ENCODE measurements at places on chromosomes 16 and 17. TPM values are rescaled to one million over a fixed set of nuclear protein-coding genes. Genes with fewer than 3 reads are reported as not detected.
A peak's percentile ranks its signal among the peaks of the same experiment; 100 is the strongest.

Gene GAST
- not detected for total RNA-seq

Gene MILR1
- total RNA-seq, result 1.0 TPM

Gene TBC1D3B
- 2.7 TPM for total RNA-seq

DNA sequence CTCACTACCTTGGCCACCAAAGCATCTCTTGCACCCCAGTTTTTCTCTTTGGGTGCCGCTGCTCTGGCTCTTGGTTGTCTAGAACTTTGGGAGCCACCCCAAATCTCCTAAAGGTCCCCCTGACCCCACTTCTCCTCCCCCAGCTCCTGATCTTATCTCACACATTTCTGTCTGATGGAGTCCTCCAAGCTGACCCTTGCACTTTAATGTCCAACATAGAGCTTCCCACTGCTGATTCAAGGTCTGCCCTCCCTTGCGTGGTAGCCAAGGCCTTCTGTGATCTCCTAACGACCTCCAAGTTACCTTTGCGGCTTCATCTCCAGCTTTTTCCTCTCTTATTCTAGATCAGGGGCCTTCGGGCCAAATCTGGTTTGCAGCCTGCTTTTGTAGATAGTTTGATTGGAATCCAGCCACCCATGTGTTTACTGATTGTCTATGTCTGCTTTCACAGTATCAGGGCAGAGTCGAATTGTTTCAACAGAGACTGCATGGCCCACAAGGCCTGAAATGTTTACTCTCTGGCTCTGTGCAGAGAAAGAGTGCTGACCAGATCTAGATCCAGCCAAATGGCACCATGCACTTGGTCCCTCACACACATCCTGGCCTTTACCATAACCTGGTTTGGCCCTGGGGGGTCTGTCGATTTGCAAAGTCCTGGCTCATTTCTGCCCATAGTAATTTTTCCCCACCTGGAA is 168.6 kb downstream of the HAPSTR1 start:
- H3K27ac ChIP-seq, result no peak overlapping the region
- peak; percentile 71 for DNase-seq
- peaks cover 8% of the 10 kb centered on the region for H3K4me1 ChIP-seq
- no peaks in the 10 kb centered on the region for H3K27me3 ChIP-seq

DNA sequence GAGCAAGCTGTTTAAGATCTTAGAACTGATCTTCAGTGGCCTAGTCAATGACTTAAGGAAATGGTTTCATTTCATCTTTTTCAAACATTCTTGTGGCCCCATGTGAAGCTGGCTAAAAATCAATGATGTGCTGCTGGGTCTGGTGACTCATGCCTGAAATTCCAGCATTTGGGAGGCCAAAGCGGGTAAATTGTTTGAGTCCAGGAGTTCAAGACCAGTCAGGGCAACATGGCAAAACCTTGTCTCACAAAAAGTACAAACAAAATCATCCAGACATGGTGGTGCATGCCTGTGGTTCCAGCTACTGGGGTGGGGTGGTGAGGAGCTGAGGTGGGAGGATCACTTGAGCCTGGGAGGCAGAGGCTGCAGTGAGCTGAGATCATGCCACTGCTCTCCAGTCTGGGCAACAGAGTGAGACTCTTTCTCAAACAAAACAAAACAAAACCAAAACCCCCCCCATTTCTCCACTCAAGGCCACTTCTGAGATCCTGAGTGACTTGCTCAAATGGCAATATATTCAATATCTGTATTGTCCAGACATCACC is 17.4 kb upstream of the COL1A1 start:
- no peaks in the 10 kb centered on the region for H3K36me3 ChIP-seq
- H3K4me1 ChIP-seq, result no peaks in the 10 kb centered on the region
- H3K4me3 ChIP-seq, result no peak overlapping the region
- no peaks in the 10 kb centered on the region for H3K27me3 ChIP-seq

GRCh38 chr16:57528499-57529390 is 7.6 kb downstream of the CCDC102A start:
- peak overlapping the region; percentile 5 for H3K4me3 ChIP-seq
- no peaks in the 10 kb centered on the region for H3K27me3 ChIP-seq
- no peaks in the 10 kb centered on the region for H3K36me3 ChIP-seq

- H3K27ac ChIP-seq, result no peak overlapping the region
- H3K27me3 ChIP-seq, result peaks cover 19% of the 10 kb centered on the region
- no peaks in the 10 kb centered on the region for H3K4me1 ChIP-seq
- H3K4me3 ChIP-seq, result no peak overlapping the region
Observed at GRCh38 chr16:22816475-22816874, 2.5 kb downstream of the HS3ST2 start.

DNA sequence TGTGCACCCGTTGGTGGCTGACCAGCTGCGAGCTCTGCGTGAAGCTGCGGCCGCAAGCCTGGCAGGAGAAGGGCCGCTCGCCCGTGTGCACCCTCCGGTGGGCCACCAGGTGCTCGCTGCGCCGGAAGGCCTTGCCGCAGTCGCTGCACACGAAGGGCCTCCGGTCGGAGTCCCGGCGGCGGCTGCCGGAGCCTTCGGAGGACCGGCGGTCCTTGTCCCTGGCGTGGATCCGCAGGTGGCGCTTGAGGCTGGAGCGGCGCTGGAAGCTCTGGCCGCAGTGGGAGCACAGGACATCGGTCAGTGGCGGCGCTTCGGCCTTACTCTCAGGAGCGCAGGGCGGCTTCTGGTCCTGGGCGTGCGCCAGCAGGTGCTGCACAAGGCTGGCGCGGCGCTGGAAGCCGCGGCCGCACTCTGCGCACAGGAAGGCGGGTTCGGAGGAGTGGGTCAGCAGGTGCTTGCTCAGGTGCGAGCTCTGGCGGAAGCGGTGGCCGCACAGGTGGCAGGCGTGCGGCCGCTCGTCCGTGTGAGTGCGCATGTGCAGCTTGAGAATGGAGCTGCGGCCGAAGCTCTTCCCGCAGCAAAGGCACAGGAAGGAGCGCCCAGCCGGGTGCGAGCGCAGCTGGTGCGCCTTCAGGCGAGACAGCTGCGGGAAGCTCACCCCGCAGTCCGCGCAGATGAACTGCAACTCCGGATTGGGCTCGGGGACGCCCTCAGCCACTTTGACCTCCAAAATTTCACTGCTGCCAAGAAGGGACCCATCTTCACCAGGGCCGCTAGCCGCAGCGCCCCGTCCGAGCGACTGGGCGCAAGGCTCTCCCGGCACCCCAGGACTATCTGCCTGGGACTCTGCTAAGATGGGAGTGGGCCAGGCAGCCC is 9.1 kb downstream of the ZSCAN10 start:
- no peaks in the 10 kb centered on the region for H3K4me1 ChIP-seq
- no peak for DNase-seq
- H3K27ac ChIP-seq, result no peak overlapping the region
- H3K27me3 ChIP-seq, result no peaks in the 10 kb centered on the region

GRCh38 chr17:78648293-78648692 is 71.1 kb upstream of the DNAH17 start:
- H3K4me3 ChIP-seq, result no peak overlapping the region
- no peaks in the 10 kb centered on the region for H3K4me1 ChIP-seq
- H3K36me3 ChIP-seq, result no peaks in the 10 kb centered on the region
- no peak for DNase-seq

DNA sequence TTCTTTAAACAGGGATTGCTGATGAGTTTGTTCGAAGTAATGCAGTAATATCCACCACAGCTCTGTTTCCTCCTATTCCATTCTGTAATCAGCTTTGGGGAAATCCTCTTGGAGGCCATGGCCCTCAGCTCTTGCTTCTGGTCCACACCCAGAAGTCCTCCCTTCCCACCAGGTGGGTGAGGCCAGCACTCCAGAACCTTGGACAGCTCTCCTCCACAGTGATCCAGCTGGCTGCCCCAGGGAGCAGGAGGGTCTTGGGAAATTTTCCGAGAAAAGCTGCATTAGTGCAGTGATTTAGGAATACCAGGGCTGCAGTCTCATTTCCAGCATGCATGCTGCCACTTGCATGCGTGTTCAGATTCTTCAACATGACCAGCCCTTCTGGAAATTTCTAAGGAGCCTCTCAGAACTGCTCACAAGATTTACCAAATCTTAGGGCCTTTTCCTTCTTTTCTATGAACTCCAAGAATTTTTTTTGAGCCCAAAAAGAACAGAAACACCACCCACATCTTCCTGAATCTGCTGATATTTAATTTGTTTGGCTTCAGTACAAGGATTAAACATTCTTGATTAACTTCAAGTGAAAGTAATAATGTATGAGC is 4.2 kb downstream of the SMPD3 start:
- peak; percentile 48 for DNase-seq
- H3K4me1 ChIP-seq, result peaks cover 17% of the 10 kb centered on the region
- no peaks in the 10 kb centered on the region for H3K36me3 ChIP-seq
- H3K27me3 ChIP-seq, result no peaks in the 10 kb centered on the region

- H3K4me1 ChIP-seq, result peaks cover 21% of the 10 kb centered on the region
- H3K4me3 ChIP-seq, result no peak overlapping the region
- peak; percentile 86 for DNase-seq
- H3K27me3 ChIP-seq, result no peaks in the 10 kb centered on the region
Observed at GRCh38 chr16:14529010-14529669, 100.9 kb downstream of the PARN start.

DNA sequence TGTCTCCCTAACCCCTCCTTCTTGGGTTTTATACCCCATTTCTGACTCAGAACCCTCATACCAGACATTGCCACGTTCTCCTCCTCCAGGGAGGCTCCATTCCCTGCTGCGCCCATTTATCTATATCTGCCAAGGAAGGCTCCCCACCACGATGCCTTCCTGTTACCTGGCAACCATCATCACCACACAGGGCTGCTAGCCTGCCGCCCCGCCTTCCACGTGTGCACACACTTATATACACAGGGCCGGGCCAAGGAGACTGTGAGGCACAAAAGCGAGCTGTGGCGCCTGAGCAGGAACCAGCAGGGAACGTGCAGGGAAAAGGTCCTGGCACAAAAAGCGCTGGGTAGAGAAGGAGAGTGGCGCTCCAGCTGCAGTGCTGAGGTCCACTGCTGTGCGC is 261.8 kb downstream of the CBLN1 start:
- DNase-seq, result no peak
- no peak overlapping the region for H3K4me3 ChIP-seq
- no peaks in the 10 kb centered on the region for H3K36me3 ChIP-seq
- no peak overlapping the region for H3K27ac ChIP-seq
- H3K4me1 ChIP-seq, result no peaks in the 10 kb centered on the region
- no peaks in the 10 kb centered on the region for H3K27me3 ChIP-seq

DNA sequence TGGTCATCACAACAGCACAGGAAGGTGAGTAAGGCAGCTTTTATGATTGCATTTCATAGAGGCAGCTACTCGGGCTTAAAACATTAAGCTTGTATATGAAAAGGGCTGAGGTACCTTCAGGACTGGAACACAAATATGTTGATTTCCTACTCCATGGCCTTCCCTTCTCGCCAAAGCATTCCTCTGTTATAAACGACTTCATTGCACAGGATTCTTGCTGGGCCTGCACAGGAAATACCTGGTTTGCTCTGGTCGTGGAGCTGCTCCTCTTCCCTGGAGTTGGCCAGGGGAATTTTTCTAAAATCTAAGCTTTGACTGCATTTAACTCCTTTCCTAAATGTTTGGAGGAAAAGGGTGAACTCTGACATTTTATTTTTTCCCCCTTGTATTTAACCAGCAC is 49.0 kb downstream of the CHD9 start:
- H3K4me3 ChIP-seq, result no peak overlapping the region
- DNase-seq, result no peak
- H3K36me3 ChIP-seq, result no peaks in the 10 kb centered on the region
- H3K4me1 ChIP-seq, result peaks cover 13% of the 10 kb centered on the region
